ENCODE measurements at places on chromosomes 11 and 22.
A peak's percentile ranks its signal among the peaks of the same experiment; 100 is the strongest.

DNA sequence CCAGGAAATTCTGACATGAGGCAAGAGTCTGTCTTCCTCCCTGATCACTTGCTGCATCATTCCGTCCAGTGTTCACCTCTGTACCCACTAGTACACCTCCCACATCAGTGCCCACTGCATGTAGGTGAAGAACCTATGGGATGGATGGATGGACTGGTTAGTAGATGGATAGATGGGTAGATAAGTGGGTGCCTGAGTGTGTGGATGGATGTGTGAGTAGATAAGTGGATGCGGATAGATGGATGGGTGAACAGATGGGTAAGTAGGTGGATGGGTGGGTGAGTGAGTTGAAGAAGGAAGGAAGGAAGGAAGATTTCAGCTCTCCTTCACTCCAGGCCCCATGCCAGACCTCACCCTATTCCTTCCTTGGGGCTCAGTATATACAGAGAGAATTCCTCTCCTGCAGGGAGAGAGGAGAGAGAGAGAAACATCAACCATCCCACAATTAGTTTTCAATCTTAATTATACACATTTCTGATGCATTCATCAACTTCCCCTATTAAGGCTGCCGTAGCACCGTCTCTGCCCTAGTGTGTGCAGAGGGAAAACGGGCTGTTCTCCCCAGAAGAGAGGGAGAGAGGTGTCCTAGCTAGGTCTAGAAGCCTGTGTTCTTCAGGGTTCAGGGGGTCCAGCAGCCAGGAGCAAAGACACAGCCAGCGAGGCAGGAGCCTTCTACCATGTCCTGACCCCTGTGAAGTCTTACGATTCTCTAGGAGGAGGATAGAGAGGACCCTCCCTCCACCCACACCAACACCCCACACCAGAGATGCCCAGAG is 125.3 kb downstream of the BUD13 start:
- no peak for DNase-seq

DNA sequence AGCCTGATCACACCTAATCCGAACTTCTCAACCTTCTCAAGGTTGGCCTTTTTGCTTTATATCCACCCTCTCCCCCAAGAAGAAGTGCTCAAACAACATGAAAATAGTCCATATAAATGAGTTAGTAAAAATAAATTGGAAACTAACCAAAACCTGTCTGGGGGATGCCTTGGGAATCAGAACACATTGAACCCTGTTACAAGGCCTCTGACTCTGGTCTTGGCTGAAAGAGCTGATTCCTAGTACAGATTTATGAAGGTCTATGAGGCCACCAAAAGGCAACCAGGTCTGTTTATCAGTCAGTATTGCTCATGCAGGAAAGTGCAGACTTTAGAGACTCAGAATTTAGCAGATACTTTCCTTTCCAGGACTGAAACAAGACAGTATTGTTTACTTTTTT is 49.7 kb downstream of the NRXN2 start:
- no peak for DNase-seq

GRCh38 chr11:134905517-134905916 is 493.5 kb upstream of the B3GAT1 start:
- no peak for DNase-seq

DNA sequence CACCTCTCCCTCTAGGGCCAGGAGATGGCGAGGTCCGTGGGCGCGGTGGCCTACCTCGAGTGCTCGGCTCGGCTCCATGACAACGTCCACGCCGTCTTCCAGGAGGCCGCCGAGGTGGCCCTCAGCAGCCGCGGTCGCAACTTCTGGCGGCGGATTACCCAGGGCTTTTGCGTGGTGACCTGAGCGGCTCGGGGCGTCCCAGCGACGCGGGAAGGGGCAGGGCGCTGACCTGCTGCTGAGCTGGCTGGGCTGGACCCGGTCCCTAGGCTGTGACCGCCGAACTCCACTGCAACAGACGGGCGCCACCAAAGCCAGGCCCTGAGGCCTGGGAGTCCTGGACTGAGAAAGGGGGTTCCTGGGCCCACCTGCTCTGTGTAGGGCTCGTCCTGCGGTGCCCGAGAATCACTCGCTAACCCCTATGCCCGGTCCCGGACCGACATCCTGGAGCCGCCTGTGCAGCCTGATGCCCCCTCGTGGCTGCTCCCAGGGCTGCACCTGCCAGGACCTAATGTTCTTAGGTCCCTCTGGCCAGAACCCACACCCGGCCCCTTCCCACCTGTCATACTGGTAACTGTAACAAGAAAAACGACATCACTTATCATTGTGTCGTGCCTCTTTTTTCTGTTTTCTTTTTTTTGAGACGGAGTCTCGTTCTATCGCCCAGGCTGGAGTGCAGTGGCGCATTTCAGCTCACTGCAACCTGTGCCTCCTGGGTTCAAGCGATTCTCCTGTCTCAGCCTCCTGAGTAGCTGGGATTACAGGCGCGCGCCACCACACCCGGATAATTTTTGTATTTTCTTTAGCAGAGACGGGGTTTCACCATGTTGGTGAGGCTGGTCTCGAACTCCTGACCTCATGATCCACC is 15.0 kb downstream of the RHOD start:
- DNase-seq, result no peak

GRCh38 chr11:95577716-95578460 is 211.7 kb downstream of the FAM76B start:
- DNase-seq, result no peak

GRCh38 chr11:28133146-28133545 is 25.0 kb downstream of the METTL15 start:
- no peak for DNase-seq

GRCh38 chr11:36265793-36266628 is 23.2 kb downstream of the COMMD9 start:
- peak; percentile 23 for DNase-seq

GRCh38 chr22:48845356-48845936 is 982.2 kb downstream of the BRD1 start:
- DNase-seq, result no peak

DNA sequence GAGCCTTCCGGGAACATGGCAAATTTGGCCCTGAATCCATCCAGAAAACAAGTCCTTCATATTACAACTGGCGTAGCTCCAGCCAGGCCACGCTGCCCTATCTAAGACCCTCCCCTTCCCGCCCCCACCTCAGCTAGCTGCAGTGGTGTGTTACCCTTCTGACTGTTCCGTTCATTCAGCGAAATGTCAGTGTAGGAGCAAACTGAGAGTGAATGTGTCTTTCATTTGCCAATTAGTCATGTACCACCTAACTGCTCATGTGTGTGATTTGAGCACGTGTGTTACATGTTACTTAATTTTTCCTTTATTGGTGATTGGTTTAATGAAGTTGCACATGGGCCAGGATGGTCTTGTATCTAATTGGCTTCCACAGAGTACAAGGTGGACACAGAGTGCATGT is 34.8 kb upstream of the POU2AF1 start:
- no peak for DNase-seq

GRCh38 chr11:114426280-114426679 is 13.0 kb upstream of the REXO2 start:
- DNase-seq, result no peak

DNA sequence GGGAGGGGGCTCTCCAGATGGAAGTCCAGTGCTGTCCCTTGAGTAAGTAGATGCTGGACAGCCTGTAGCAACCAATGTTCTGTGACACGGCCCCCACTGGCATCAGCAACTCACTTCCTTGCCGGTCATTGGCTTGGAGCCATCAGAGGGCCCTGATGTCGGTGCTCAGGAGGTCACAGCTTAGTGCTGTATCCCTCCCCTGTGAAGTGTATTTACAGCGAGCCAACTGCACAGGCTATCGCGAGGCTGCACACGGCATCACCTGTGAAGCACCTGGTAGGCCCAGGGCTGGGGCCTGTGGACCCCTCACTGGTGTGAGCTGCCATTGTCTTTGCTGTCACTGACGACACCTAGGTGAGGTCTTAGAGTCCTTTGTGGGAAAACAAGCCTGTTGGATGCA is 13.4 kb upstream of the ACR start:
- no peak for DNase-seq

GRCh38 chr11:74321487-74322188 is 10.2 kb upstream of the P4HA3 start:
- no peak for DNase-seq

DNA sequence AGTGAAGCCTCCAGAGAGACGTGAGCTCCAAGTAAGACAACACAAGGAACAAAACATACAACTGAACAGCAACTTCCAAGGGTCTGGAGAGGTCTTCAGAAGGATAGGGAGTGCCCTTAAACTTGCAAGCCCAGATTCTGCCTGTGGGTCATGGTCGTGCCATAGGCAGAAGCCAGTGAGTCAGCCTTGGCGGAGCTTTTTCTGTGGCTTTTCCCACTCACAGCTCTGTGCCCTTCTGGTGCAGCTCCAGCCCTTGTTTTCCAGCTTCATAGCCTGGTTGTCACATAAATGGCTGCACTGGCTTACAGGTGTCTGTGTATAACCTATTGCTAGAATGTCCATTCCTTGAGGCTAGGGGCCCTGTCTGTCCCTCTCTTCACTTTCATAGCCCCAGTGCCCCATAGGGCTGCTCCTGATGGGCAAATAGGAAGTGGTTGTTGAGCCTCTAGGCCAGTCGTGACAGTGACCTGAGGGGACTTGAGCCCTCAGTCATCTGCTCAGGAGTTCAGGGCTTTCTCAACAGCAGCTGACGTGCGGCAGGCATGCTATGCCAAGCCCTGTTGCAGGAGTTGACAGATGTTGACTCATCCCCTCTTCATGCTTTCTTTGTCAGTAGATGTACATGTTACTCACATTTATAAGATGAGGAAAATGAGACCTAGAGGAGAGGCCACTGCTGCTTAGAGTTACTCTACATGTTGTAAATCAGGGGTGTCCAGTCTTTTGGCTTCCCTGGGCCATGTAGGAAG is 7.4 kb downstream of the MED15 start:
- no peak for DNase-seq

DNA sequence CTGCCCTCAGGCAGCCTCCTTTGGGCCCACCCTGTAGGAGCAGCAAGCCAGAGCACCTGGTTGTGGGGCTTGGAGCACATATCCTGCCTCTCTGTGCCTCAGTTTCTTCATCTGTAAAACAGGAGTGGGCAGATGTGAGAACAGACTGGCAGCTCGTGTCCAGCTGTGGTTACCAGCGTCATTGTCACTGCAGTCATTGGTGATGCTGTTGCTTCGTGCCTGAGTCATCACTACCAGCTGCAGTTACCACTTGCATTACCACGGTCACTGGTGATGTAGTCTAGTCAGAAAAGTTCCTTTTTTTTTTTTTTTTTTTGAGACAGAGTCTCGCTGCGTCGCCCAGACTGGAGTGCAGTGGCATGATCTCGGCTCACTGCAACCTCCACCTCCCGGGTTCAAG is 20.4 kb downstream of the RSPH14 start:
- no peak for DNase-seq

GRCh38 chr22:25057013-25057881 is 104.7 kb downstream of the KIAA1671 start:
- DNase-seq, result no peak

DNA sequence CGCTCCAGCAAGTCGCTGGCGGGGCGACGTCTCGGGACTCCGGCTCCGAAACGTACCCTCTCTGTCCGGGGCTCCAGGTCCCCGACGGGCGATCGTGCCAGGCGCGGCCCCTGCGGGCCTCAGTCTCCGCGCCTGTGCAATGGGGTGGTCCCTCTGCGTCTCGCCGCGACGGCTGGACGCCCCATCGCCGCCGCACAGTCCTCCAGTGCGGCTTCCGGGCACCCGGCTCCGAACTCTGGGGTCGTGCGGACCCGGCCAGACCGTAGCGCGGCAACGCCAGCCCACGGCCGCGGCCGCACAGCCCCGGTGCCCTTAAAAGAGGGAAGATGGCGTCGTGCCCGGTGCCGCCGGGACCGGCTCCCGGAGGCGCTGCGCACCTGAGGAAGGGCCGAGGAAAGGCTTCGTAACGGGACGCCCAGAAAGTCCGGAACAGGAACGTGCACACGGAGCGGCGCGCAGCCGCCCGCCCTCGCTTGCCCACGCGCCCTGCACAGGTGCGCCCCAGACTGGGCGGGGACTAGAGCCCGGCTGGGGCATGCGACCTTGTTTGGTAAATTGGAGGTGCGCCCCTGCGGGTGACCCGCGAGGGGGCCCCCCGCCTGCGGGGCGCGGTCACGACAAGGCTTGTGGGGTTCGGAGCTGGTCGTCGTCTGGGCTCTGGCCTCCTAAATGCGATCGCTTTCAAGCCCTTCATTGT is 525 bp downstream of the BIK start:
- DNase-seq, result no peak

DNA sequence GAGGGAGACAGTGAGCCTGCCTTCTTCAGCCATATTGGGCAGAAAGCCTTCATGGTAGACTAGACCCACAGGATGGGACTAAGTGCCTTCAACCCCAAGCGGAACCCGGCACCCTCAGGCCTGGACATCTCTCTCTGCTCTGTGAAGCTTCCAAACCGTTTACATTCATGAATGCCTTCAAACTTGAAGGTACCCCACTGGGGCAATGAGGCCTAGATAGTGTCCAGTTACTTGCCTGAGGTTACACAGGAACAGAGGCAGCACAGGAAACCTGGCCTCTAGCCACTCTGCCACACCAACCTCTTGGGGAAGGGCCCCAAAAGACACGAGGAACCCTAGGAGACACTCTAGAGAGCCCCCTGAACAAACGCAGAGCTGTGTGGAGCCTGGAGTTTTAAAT is 14.5 kb upstream of the CYP2R1 start:
- no peak for DNase-seq

DNA sequence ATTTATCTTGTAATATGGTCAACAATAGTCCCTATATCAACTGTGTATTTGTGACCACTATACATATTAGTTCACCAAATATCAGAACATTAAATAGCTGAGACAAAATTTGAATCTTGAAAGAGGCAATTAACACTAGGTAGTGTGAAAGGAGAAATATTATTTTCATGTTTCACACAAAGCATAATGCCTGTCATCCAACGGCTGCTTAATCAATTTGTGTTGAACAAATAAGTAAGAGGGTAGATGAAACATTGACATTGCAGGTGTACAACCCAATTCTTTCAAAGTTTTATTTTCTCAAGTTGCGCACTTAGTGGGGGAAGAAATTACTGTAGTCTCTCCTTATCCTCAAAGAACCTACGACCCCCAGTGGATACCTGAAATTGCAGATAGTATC is 3.4 kb upstream of the OR8I2 start:
- DNase-seq, result no peak

- no peak for DNase-seq
Measured at GRCh38 chr22:41939981-41940831, 6.7 kb downstream of the CENPM start.

DNA sequence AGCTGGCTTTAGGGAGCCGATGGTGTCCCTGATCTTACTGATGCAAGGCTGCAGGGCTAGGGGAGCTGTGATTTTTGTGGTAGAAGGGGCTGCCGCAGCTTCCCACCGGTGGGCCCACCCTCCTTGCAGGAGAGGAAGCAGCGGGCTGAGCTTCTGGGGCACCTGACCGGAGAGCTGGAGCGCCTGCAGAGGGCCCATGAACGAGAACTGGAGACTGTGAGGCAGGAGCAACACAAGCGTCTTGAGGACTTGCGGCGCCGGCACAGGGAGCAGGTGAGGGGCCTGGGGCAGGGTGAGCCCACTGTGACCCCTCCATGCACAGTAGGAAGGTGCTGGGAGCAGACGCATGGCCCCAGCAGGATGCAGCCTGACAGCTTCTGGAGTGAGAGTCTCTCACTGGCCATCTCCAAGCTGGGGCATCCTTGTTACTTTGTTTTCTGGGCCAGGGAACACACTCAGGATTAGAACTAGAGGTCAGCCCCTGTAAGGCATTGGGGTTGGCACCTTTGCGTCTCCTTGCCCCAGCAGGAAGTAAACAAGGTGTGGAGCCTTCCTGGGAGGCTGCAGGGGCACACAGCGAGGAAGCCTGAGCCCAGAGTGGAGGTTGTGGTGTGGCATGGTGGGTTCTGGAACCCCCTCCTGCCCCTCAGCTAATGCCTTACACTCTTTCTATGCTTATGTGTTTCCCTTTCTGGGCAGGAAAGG is 66.7 kb downstream of the CEP164 start:
- DNase-seq, result no peak

- DNase-seq, result no peak
Measured at GRCh38 chr22:30492144-30492543, 13.4 kb downstream of the SEC14L4 start.

Measured in NCI-H1048 (cell line).